CD4-positive, alpha-beta T cell treated with Interferon gamma for 1 hour (primary cell): ENCODE measurements at places on chromosomes 5 and 9.

DNA sequence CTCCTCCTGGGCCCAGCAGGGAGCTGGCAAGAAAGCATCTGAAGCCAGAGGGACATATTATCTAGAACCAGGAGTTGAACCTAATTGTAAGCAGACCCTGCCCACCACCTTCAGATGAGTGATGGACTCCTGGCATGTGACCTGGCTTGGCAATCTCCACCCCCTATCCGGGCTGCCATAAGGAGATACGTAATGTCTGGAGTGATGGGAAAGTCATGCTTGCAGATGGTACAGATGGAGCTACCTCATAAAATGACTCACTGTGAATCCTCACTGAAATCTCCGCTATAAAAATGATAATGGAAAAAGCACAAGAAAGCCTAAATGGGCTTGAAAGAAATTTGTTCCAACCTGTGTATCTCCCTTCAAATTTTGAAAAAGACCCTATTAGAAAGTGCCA is 157.5 kb downstream of the DMRT2 start:
- DNase-seq, result no peak

- no peak for DNase-seq
Measured at GRCh38 chr9:80555782-80556325, 984.1 kb downstream of the TLE4 start.

DNA sequence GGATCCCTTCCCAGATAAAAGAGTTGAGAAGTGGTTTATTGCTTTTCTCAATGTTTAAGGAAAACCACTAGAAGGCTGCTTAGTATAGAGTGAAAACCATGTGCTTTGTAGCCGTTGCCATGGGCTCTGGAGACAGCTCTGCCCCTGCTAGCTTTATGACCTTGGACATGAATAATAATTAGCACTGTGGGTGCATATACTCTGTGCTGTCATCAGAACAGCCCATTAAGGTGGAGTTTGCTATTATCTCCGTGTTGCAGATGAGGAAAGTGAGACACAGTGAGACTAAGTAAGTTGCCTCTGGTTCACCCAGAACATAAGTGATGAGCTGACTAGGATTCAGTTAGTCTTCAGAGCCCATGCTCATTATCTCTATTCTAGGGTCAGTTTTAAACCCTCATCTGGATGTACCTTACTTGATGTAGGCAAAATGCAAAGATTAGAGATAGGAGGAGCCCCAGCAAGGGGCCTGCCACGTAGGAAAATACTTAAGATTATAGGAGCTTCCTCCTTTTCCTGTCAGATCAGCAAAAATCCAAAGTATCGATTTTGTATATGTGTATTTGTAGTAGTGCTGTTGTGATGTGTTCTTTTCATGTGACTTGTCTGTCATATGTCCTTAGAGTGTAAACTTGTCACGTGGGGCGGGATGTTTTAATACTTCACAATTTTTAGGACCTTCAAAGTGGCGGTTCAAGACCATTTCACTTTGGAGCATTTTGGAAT is 102.5 kb downstream of the TLE4 start:
- DNase-seq, result no peak

DNA sequence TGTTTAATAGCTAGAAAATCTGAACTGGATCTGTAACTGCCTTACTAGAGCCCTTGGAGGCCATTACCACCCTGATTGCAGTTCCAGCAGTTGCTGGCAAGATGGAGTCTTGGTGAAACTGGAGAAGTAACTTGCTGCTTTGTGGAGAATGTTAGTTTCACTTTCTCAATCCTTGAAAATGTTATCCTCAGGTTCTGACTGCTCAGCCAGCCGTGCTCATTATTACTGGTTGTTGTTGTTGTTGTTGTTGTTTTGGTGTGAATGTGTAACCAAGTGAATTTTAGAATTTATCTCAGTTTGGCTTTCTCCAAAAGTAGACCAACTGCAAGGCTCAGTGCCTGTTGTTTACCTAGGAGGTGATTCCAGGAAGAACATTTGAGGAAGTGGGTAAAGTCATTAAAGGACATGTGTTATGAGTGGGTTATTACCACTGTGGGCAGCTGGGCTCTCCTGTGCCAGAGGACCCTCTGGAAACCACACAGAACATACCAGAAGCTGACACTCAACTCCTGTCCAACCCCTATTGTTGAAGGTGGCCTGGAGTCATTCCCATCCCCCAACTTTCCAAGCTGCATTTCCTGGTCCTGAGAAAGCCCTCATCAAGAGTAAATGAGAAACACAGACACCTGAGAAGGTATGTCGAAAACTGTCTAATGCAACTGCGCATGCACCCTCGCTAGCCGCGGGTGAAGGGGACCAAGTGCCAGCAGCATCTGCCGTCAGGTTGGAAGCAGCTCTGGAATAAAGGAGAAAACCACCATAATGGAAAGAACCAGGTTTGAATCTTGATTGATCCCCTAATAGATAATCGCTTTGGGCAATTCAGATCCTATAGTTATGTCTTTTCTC is 111.6 kb downstream of the CMYA5 start:
- no peak for DNase-seq

DNA sequence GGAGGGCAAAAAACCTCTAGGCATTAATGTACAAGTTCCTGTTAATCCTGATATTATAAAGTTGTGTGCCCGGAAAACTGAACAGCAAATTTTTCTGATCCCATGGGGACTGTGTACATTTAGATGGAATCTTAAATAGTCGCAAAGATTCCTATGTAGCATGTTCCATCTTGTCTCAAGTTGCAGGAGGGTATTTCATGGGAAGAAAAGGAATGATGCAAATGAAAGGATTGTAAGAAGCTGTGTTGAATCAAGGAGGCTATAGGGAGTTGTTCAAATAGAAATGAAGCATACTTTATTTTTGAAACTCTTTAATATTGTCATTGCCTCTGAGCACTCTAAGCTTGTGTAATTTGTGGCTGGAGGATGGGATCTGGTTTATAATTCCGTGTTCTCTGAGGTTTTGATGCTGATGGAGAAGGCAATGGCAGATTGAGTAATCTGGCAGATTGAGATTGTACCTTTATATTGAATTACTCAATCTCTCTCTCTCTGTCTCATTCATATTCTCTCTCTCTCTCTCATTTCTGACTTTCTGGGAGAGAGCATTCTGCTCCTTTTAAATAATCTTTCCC is 288.5 kb downstream of the OSTF1 start:
- DNase-seq, result no peak
